Renal cortex interstitium (tissue), 15 donors: ENCODE measurements at places on chromosomes 1 and 21.

DNA sequence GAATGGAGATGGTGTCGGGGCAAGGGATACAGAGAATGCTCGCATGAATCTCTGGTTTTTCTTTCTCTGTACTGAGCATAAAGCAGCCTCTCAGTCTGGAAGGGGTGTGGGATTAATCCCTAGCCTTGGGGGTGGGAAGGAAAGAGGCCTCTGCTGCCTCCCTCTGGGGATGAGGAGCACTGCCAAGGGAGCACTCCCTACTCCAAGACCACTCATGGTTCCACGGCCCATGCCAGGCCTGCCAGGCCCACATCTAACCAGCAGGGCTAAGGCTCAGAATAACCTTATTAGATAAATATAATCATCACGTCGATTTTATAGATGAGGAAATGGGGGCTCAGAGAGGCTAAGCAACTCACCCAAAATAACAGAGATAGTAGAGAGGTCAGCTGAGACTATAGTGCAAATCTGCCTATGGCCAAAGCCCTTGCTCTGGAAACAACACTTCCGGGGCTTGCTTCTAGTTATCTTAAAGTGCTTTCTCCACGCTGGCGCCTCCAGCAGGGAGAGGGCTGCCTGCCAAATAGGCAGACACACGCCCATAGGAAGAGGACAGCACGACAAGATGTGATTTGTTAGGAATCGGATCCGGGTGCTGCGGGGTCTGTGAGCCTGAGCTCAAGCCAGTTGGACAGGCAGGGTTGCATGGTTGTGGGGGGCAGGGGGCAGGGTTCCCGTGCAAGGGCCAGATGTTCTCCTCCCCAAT, 522 bp downstream of the TEX35 start:
- no peak for DNase-seq

GRCh38 chr1:34140011-34140676, 24.9 kb downstream of the CSMD2 start:
- no peak for DNase-seq

DNA sequence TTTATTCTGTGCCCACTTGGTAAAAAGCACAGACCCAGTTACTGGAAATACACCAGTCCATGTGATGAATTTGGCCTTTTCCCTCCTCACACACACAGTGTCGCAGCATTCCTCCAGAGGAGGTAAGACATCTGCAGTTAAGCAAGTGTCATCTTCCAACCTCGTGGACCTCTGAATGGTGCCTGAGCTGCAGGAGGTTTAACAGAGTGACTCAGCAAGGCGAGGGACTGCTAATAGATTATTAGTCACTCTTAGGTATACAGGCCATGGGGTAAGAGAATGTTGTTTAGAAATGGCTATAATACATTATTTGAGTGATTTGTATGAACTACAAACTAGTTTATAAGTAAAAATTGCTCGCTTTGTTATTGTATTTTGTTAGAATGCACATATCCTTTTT, 8.6 kb upstream of the LRRC8B start:
- DNase-seq = no peak

DNA sequence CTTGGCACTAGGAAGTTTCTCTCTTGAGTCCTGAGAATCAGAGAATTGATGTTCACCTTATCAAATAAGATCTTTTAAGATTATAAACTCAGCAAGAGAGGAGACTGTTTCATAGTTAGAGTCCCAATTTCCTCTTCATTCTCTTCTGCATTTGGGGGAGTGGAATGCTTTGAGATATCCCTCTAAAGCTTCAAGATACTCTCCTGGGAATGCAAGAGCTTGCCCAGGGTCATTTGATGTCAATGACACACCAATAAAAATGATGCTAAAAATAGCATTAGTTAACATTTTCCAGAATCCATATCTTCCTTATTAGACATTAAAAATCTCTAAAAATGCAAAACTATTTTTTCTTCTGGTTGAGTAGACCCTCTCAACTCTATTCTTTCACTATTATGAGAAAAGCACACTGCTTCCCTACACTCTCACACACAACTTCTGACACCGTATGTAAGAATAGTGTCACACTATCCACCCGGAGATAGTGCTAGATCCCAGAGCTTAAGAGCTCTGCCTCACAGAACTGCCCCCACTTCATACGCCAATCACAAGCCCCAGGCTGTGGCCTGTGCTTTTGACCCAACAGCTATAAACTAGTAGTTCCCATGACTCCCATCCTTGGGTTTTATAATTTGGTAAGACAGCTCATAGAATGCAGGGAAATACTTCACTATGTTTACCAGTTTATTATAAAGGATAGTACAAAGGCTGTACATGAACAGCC, 399.9 kb upstream of the RUNX1 start:
- no peak for DNase-seq

- no peak for DNase-seq
Observed at GRCh38 chr1:156657741-156658319, 15.9 kb downstream of the BCAN start.

GRCh38 chr1:209889077-209889418, 49.0 kb upstream of the SYT14 start:
- no peak for DNase-seq

- no peak for DNase-seq
Observed at GRCh38 chr21:29350246-29350779, 51.6 kb downstream of the BACH1 start.

DNA sequence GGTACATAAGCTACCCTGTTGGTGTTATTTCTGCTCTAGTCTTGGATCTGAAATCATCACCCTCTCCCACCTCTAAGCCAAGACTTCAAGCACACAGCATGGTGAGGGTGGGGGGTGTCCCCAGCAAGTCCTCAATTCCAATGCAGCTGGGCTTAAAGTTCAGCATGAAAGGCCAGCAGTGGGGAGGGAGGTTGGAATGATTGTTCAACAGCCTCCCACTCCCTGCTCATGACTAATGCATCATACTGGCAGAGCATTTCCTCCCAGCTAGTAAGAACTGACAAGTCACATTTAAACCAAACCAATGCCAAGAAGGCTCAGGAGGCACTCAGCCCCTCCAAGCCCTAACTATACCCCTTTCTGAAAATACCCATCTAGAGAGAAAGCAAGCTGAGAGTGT, 50.1 kb downstream of the TIAM1 start:
- no peak for DNase-seq

GRCh38 chr1:74681449-74681848, 7.9 kb upstream of the ERICH3 start:
- DNase-seq = no peak

DNA sequence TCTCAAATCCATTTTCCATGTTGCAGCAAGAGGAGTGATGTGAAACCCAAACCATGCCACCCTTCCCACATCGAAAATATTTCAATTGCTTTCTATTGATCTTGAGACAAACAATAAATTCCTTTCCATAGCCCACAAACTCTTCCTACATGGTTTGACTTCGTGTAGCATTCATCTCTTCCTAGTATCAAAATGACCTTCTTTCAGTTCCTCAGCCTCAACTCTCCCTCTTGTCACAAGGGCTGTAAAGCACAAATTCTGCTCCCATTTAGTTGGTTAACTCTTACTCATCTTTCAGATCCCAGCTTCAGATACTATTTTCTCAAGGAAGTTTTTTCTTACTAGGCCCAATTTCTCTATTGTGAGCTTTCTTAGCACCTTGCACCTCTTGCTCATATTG, 99.0 kb downstream of the ZNF281 start:
- no peak for DNase-seq

DNA sequence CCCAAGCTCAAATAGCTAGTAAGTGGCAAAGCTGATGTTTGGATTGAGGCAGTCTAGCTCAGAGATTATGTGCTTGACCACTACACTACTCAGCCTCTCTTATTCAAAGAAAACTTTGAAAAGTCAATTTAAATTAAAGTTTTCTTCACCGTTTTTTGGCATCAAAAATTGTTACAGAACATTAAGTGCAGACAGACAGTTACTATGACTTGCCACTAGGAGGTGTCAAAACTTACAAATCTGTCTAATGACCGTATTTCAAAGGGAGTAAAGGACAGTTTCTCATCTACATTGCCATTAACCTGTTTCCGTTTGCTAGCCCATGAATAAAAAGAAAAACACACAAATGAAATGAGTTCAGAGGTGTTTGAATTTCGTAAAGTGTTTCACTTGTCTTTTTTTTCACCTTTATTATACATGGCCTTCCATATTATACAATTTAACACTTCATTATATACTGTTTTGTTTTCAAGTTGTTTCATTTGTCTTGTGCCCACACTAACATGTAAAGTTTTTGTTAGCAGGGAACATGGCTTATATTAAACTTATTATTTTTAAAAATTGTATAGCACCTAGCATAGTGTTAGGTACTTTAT, 57.4 kb upstream of the MTF2 start:
- DNase-seq = no peak

GRCh38 chr1:78058670-78059069, 12.9 kb downstream of the GIPC2 start:
- no peak for DNase-seq

DNA sequence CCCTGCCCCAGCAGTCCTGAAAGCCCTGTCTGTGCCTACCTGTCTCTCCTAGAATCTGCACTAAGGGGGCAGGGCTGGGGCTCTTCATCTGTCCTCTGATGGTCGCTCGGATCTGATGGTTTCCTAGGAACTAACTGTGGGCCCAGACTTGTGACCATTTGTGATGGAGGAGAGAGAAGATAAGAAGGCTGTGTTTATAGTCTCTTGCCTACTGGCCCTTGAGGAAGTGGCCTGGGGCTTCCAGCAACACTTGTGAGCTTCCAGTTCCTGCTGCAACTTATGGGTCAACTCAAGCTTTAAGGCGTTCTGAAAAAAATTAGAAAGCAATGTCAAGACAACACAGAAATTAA, 53.2 kb upstream of the SYNC start:
- DNase-seq = no peak
